ENCODE measurements at places on chromosomes 4 and X.

- no peak for DNase-seq
These were observed 164.7 kb upstream of the SLIT2 start for GRCh38 chr4:20086799-20087521.

GRCh38 chr4:157978680-157979361, 194.0 kb downstream of the GASK1B start:
- DNase-seq = peak; percentile 3

DNA sequence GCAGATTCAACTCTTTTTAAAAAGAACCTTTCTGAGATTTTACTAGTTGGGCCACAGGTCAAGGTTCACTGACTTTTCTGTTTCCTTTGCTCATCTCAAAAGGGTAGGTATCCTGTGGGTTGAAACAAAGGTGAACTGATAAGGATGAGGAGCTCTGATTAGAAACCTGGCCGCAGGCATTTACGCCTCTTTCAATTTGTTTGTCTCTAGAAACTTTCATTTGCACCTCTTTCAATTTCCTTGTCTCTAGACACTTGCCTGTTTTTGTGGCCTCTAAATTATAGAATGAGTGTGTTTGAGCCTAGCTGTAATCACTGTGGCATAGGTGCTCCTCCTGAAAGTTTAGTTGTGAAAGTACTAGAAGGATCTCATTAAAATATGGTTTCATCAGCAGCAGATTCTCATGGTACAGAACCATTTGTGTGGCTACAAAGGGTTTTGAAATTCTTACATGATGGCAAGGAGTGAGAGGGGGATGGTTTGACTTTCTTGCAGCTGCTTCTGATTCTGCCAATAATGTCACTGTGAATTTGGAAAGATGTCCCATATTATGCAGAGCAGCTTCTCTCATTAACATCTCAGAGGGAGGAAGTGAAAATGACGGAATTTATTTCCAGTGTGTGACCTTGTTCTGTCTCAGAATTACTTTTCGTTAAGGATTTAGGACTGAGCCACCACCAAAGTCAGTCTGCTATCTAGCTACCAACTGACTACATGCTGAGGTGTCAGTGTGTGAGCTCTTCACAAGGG, 142.2 kb downstream of the SH2D1A start:
- no peak for DNase-seq

DNA sequence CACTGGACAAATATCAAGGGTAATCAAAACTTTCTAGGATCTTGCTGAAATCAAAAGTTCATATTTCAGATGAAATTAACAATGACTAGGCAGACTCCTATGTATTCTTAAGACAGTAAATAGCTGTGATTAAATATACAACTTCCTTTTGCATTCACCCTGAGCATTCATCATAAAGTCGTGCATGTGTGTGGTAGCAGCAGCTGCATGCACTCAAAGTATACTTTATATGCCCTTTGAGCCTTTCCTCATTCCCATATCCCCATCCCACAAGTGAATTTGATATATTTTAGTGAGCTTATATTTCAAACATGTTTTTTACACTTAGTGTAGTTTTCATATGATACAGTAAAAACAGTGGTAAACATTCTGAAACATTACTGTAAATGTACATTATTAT, 959.0 kb downstream of the C4orf33 start:
- no peak for DNase-seq

- DNase-seq = no peak
These were observed 53.0 kb downstream of the IL13RA2 start for GRCh38 chrX:114964374-114964773.

DNA sequence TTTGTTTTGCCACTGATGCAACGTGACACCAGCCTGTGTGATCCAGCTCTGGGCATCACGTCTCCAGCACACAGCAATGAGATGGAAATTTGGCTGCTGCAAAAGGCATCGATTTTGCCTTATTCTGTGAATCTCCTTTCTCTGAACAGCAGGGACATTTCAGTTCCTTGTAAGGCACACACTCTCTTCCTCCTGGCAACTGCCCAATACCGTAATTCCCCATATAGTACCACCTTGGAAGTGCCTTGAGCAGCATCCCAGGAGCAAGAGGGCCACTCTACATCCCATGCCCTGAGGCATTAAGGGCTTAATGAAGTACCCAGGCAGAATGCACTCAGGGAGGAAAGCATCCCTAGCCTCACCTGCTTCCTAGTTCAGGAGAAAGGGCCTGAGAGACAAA, 10.5 kb upstream of the MAMLD1 start:
- DNase-seq = no peak

DNA sequence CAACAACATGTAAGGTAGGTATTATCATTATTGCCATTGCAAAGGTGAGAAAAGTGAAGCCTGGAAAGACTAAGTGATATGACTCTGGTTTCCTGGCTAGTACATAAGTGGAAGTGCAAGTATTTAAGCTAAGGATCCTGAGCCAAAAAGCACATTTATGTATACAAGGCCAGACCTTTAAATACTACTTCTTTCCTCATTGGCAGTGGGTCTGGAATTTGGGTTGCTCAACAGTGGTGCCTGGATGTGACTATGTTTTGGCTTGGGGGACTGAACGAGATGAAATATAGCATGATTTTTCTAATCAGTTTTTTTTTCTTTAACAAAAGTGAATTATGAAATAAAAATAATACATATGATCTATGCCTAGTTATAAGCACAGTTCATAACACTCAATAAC, 7.4 kb upstream of the FGF13 start:
- no peak for DNase-seq

- no peak for DNase-seq
These were observed 38.6 kb downstream of the PTCHD1 start for GRCh38 chrX:23373129-23373804.

- no peak for DNase-seq
These were observed 226.1 kb downstream of the ADGRL3 start for GRCh38 chr4:61426229-61426628.

GRCh38 chr4:52751487-52751911, 274 bp upstream of the ERVMER34-1 start:
- no peak for DNase-seq

- no peak for DNase-seq
These were observed 755 bp downstream of the ANKRD17 start for GRCh38 chr4:73257651-73258435.

- peak; percentile 28 for DNase-seq
These were observed 186.5 kb downstream of the BANK1 start for GRCh38 chr4:101977076-101977475.

All from DMS 273 treated with DMSO at 0.1 percent for 48 hours (cell line).